ENCODE measurements at places on chromosomes 2 and 18. TPM values are rescaled to one million over a fixed set of nuclear protein-coding genes. Genes with fewer than 3 reads are reported as not detected.

HNMT gene
- total RNA-seq = 55.4 TPM

KCNJ3 gene
- not detected for total RNA-seq

ANKRD29 gene
- total RNA-seq = 3.4 TPM

BMP10 gene
- total RNA-seq = not detected

ATP6V1C2 gene
- total RNA-seq = 1.2 TPM

CYP27C1 gene
- 0.26 TPM for total RNA-seq

TOGARAM2 gene
- total RNA-seq = not detected

CNGA3 gene
- not detected for total RNA-seq

EEF1B2 gene
- 618 TPM for total RNA-seq

CCBE1 gene
- 0.29 TPM for total RNA-seq

TMEM37 gene
- not detected for total RNA-seq

MSH6 gene
- 71.1 TPM for total RNA-seq

CEBPZOS gene
- 36.3 TPM for total RNA-seq

- DNase-seq = no peak
Measured at GRCh38 chr2:71891719-71892422, 255.8 kb downstream of the CYP26B1 start.

GRCh38 chr2:237556773-237557632 is 9.4 kb upstream of the PRLH start:
- DNase-seq = no peak

- DNase-seq = no peak
Measured at GRCh38 chr2:64406407-64406774, 47.6 kb upstream of the LGALSL start.

DNA sequence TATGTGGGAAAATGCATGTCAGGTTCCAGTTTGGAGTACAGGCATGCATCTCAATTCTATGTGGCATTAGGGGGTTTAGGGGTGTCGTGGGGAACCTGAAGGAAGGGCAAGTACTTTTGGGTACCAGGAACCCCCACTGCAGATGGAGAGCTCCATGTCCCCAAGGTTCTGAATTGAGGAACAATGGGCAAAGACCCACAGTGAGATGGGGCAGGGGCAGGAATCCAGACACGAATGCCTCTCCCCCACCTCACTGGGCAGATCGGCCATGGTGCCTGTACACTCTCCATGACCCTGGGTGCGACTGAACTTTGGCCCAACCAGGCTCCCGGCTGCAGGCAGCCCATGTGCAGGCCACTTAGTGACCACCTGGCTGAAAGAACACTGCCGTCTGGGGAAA is 209.3 kb downstream of the HAUS1 start:
- no peak for DNase-seq

- no peak for DNase-seq
Measured at GRCh38 chr18:6744816-6745455, 15.4 kb downstream of the ARHGAP28 start.

GRCh38 chr2:69902213-69902922 is 8.6 kb downstream of the SNRNP27 start:
- no peak for DNase-seq

GRCh38 chr18:67845035-67845434 is 328.5 kb upstream of the DSEL start:
- peak; percentile 41 for DNase-seq

- peak; percentile 64 for DNase-seq
Measured at GRCh38 chr2:70132244-70133126, 45.2 kb downstream of the PCBP1 start.

GRCh38 chr18:34550902-34551301 is 159.2 kb upstream of the DTNA start:
- DNase-seq = no peak

GRCh38 chr2:233990261-233990798 is 60.2 kb upstream of the SPP2 start:
- DNase-seq = no peak

GRCh38 chr2:25548601-25549000 is 124.8 kb downstream of the DTNB start:
- DNase-seq = no peak

DNA sequence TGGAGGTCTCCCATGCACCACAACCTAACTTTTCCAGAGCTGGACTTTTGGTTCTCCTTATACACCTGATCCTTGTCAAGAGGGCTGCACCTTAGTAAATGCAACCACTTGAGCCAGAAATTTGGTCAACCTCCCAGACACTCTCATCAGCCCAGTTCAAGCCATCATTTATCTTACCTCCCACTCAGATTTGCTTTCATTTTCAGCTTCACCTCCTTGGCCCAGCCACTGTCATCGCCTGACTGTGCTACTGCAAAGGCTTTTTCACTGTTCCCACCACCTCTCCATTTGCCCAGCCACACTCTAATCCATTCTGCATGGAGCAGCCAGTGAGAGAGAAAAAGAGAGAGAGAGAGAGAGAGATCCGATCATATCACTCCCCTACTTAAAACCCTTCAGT is 112.4 kb upstream of the DDX18 start:
- DNase-seq = no peak

DNA sequence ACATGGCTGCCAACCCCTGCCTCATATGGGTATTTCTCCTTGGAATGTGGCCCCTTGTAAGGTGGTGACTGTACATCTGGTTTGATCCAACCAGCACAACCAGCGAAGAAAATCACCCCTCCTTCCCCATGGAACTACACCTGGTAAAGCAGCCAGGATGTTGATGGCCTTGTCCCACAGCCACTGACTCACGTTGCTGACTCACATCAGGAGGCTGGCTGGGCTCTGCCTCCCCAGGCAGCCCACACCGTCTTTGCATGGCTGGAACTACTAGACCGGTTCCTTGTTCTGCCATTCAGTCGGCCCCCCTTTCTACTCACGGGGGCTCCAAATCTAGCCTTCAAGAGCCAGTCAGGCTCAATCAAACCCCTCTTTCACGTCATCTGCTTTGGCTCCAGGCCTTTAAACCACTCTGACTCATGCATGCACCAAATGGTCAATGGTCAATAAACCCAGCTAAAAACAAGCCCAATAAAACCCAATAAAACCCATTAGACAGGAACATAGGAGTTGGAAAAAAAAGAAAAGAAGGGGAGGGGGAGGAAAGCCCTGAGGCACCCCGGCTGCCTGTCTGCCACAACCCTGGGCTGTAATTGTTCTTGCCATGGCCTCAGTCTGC is 114.8 kb downstream of the PLB1 start:
- DNase-seq = peak; percentile 86

DNA sequence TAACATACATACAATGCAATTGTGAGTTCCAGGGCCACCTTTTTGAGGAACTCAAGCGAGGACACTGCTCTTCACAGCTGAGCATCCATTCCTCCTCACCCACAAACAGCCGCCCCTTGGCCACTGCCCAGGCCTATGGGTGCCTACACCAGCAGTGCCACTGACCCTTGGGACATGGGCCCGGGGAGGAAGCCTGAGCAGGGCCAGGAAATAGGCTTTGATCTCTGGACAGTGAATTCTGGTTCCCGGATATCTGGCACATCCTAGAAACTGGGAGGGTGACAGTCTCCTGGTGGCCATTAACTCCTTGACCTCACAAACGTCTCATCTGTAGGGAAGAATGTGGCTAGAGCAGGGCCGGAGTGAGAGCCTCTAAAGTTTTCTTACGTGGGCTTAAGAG is 5.5 kb upstream of the TTL start:
- no peak for DNase-seq

DNA sequence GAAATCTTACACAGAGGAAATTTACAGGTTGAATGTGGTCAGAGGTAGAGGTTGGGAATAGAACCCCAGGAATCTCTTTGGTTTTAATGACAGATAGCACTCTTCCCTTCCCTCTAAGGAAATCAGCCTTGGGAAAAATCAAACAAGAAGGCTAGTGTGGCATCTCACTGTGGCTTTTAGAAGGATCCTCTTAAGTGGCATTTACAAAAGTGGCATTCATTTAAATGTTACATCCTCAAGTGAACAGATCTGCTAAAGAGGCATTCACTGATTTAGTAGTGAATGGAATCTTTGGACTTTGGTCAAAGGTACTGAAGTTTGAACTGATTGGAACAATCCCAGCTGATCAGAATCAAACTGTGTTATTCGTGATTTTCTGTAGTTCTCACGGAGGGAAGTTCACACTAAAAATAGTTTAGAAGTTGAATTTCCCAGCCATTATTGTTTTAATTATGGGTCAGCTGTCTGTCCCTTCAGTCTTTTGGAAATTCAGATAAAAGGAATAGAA is 136.5 kb upstream of the FN1 start:
- DNase-seq = peak; percentile 75

DNA sequence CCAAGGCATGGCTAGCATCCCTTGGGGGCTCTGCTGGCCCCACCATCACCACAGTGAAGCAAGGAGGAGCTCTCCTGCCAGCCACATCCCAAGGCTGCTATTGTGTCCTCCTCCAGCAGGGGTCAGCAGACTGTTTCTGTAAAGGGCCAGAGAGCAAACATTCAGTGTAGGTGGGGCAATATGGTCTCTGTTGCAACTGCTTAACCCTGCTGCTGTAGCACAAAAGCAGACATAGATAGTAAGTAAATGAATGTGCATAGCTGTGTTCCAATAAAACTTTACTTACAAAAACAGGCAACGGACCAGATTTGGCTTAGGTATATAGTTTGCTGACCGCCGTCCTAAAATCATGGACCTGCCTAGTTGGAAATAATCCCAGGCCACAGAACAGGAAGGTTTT is 36.4 kb upstream of the ZBTB7C start:
- peak; percentile 87 for DNase-seq

DNA sequence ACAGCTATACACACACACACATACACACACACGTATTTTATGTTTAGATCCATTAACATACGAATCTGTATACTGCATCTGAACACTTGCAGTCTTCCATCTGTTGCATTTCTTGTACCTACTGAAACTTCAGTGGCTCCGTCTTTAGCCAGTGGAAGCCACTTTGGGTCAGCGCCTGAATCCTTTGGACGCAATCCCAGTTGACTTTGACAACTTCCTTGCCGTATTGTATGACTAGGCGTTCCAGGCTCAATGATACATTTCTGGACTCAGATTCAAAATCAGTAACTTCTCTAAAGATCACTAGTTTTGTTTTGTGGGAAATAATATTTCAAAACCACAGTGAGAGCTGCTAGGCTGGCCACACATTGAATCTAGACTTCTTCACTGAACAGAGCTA is 101.5 kb upstream of the GPC1 start:
- DNase-seq = no peak

DNA sequence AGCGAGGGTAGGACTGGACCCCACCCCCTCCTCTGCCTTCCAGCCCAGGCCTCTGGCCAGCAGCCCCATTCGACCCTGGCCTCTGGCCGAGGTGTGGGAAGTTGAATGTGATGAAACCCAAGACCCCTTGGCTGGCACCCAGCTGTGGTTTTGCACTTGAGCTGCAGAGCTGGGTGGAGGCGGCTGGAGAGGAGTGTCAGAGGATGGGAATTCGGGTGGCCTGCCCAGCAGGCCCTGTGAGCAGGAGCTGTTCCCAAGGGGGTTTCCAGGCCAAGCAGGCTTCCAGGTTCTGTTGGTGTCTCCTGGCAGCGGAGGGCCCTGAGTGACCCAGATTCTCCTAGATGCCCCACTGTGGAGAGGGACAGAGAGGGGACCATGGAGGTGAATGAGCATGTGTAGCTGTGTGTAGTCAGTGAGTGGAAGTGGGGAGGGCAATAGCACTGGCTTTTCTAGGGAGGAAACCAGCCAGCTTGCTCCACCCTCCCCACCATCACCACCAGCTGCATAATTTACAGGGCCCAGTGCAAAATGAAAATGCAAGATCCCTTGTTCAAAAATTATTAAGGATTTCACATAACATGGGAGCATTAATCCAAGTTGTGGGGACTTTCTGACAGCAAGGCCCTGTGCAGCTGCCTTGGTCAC is 172.2 kb upstream of the HAAO start:
- no peak for DNase-seq

GRCh38 chr18:55781481-55781957 is 193.5 kb upstream of the TCF4 start:
- peak; percentile 60 for DNase-seq

GRCh38 chr2:172772633-172773032 is 37.0 kb downstream of the RAPGEF4 start:
- no peak for DNase-seq

DNA sequence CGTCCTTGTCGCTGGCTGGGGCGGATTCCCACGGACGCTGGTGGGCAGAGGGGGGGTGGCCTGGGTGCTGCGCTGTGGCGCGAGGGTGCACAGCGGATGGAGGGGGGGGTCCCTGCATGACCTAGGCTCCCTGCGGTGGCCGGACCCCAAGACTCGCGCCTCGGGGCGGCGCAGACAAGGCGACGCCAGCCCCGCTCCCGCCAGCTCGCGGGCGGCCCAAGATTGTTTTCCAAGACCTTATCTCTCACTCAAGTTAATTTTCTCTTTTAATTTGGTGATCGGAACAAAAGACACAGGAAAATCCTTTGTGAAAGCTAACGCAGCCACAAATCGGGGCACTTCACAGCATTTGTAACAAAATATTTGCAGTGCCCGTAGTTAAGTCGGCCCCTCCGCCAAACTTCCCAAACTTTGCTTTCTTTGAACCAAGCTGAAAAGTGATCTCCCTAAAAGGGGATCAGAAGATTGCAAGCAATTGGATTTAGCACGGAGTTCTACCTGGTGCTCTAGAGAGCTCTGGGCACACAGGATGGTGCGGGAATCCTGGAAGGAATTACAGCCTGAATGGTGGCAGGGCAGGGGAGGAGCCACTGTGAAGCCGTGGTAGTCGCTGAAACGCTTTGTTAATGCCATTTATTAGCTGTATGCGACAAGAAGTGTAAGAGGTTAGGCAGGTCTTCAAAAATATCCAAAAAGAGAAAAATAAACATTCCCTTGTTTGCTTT is 4.8 kb upstream of the ID2 start:
- DNase-seq = no peak

GRCh38 chr2:218342837-218343236 is 13.8 kb upstream of the CATIP start:
- DNase-seq = peak; percentile 8

DNA sequence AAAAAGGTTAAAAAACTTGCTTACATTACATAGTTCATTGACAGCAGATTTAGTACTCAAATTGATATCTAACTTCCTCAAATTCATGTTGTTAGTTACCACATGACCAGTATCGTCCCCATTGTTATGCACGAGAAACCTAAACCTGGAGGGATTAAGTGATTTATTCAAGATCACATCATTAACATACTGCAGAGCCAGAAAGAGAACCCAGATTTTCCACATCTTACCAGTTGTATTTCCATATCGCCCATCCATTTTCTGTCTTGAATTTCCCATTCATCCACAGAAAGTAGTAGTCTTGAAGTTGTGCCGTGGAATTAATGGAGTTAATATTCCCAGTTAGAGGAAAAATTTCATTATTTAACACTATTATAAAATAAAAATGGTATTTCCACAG is 512.0 kb downstream of the METTL4 start:
- no peak for DNase-seq

DNA sequence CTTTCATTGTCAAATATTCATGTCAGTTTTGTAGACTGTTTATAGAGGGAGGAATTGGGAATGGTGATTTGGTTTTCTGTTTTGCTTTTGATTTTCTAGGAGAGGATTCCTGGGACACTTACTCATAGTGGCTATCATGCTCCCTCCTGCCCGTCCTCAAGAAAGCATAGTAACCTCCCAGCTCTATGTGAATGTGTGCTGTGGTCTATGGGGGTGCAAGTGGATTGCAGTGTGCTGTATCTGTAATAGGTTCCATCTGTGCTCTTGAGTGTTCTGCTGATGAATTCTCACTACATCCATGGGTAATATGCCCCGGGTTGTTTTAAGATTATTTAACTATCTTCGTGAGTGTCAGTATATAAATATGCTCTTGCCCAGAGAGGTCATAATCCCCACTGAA is 811.3 kb downstream of the CNTNAP5 start:
- no peak for DNase-seq

- DNase-seq = no peak
Measured at GRCh38 chr18:45802814-45803492, 22.5 kb upstream of the SIGLEC15 start.
